Activated CD4-positive, alpha-beta T cell treated with anti-CD3 and anti-CD28 coated beads, Interleukin-2, amount 10 ng/mL, durations not matched to agents 7 days and 5 days (primary cell): ENCODE measurements at places on chromosomes 11 and 22.

GRCh38 chr11:65588199-65589054 lies 7.2 kb downstream of the KCNK7 start:
- peak; percentile 82 for DNase-seq

DNA sequence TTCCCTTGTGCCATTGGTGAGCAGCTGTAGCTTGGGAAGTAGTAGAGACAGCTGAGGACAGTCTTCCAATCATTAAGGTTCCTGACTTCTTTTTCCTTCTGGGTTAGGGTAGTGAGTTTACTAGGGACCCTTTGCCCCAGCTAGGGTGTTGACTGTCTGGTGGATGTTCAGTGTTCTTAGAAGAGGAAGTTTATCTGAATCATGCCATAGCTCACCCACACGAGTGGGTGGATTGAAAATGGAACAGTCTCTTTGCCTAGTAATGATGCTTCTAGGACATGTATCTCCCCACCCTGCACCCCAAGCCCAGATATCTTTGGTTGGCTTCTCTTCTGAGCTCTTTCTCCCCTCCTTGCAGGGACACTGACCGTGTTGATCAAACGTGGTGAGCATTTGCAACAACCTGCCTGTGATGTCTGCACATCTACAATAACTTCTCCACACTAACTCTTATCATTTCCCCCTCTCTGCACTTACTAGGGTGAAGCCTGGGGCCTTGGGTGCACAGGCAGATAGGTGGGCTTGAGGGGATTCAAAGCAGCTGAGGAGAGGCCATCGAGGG lies 57.1 kb upstream of the HORMAD2 start:
- DNase-seq = no peak

- DNase-seq = no peak
Observed at GRCh38 chr22:50519151-50519550, 6.2 kb downstream of the SCO2 start.

GRCh38 chr11:95883381-95883780 lies 40.5 kb downstream of the MTMR2 start:
- DNase-seq = no peak

- DNase-seq = no peak
Observed at GRCh38 chr11:72343006-72343756, 91.2 kb downstream of the CLPB start.

GRCh38 chr11:27466363-27466762 lies 6.2 kb downstream of the LGR4 start:
- no peak for DNase-seq

- DNase-seq = no peak
Observed at GRCh38 chr11:102589047-102589459, 36.1 kb downstream of the MMP20 start.

GRCh38 chr11:11677672-11678356 lies 56.0 kb upstream of the GALNT18 start:
- DNase-seq = no peak

GRCh38 chr11:15139958-15140659 lies 25.4 kb downstream of the INSC start:
- no peak for DNase-seq

- DNase-seq = peak; percentile 51
Observed at GRCh38 chr11:3969613-3970012, 114.1 kb downstream of the STIM1 start.

DNA sequence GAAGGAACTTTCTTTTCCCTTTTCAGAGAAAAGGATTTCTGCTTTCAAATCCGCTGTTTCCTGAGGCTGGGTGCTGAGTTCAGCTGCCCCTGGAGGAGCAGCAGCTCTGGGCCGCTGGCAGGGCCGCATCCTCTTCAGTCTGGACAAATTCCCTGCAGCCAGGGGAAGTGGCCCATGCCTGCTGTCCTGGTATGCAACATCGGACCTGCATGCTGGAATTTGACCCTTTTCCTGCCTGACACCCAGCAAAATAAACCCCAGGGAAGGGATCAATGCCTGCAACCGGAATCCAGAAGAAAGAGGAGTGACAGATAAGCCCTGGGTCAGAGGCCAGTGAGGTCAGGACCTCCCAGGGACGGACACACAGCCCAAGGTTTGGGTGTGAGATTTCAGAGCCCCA lies 54.1 kb upstream of the LINC01488 start:
- no peak for DNase-seq

GRCh38 chr11:75867778-75868374 lies 52.9 kb downstream of the UVRAG start:
- peak; percentile 71 for DNase-seq

DNA sequence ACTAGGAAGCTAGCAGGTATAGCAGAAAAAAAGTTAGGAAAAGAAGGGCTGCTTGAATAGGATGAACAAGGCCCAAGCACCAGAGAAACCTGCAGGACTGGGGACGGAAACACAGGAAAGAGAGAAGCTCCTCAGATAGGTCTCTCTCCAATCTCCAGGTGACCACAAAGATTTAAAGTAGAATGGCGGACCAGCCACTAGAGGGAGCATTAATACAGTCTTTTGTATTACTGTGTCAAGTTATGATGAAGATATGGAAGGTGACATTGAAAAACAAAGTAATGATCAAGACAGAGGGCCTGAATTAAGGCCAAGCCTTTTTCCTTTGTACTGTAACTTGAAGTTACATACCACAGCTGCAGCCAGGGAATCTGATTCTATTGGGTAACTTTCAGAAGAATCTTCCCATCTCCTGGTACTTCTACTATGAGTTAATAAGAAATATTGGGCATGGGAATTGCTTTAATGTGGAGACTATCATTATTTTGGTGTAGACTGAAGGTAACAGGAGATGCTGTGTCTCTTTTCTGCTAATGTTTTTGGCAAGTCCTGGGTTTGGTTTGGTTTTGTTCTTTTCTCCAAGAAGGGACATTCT lies 33.8 kb downstream of the OR2AG2 start:
- peak; percentile 82 for DNase-seq

- no peak for DNase-seq
Observed at GRCh38 chr11:105618343-105618955, 8.6 kb downstream of the GRIA4 start.

- DNase-seq = no peak
Observed at GRCh38 chr11:88806410-88806809, 259.4 kb downstream of the GRM5 start.

GRCh38 chr11:70799386-70799785 lies 401.1 kb downstream of the CTTN start:
- no peak for DNase-seq

- no peak for DNase-seq
Observed at GRCh38 chr11:65419460-65419771, 3.2 kb upstream of the NEAT1 start.

DNA sequence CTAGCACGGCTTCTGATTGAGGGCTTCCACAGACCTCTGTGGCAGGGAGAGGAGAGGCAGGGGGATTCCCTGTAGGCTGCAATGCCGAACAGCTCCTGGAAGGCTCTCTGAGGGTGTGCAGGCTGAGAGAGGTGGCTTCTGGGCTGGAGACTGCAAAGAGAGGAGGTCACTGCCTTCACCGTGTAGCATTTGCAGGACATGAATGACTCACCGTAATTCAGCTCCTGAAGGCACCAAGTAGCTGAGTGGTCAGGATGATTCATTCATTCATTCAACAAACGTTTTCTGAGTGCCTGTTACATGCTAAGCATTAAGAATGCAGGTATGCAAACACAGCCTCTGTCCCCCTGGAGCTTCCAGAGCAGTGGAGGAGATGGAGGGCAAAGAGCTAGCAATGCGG lies 18.0 kb upstream of the EIF3D start:
- no peak for DNase-seq

GRCh38 chr22:35292786-35293185 lies 6.9 kb upstream of the TOM1 start:
- no peak for DNase-seq

DNA sequence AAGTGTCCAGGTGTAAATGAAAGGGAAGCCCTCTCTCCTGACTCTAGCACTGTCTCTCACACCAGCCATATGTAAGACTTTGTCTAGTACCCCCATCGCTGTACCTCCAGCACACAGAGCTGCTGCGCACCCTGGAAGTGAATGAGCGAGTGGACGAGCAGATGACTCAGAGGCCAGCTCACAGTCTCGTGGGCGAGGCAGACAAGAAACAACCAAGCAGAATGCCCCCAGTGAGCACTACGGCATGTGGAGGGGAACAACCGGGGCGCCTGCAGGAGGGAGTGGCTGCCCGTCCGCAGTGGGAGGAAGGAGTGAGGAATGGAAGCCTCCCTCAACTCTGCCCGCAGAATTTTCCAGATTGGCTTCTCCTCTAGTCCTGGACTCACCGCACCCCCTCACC lies 46.4 kb downstream of the MCM5 start:
- no peak for DNase-seq

- no peak for DNase-seq
Observed at GRCh38 chr22:46196278-46196677, 46.0 kb downstream of the PPARA start.

DNA sequence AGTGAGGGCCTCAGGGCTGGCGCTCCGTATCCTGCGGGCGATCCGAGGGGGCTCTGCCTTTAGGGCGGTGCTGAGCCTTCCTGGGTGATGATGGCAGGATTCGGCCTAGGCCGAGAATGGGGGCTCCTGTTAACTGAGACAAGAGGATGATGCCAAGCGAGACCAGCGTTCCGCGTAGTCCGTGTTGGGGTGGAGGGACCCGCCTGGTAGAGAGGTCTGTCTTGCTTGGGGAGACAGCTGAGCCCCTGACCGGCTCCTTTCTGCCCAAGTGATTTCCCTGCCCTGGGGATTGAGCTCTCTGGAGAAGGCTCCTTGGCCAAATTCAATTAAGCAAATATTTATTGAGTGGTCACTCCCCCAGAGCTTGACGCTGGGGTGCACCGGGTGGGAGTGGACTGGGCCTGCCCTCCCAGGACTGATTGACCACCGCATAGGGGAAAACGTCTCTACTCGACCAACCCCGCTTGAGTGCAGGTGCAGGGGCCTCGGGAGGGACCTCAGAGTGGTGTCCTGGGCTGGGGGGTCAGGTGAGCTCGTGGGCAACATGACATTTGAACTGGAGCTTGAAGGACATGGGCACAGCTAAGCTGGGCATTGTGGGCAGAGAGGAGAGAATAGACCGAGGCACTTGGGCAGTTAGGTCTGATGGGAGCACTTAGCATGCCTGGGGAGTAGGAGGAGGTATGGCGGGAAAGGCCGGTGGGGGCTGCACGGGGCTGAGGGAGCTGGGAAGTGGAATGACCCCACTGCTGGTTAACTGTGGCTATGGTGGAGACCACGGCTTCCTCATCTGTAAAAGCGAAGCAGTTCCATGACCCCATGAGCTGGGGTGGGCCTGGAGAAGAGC lies 1.1 kb downstream of the GNAZ start:
- no peak for DNase-seq

DNA sequence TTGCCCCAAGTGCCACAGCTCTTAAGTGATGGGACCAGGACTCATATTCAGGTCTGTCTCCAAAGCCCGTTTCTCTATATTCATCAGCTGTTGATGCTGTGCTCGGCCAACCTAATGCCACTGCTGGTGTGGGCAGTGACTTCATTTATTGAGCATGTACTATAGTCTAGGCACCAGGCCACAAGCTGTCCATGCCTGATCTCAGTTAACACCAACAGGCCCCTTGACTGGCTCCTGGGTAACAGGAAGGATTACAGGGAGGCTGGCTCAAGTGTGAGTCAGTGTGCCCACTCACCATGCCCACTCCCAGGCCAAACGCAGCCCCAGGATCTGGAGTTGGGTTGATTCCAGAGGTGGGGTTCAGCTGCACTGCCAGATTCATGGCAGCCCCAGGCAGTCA lies 8.6 kb upstream of the CRYBB2 start:
- DNase-seq = no peak
